ENCODE measurements at places on chromosomes 2 and 18. TPM values are rescaled to one million over a fixed set of nuclear protein-coding genes. Genes with fewer than 3 reads are reported as not detected.

Gene SOX11
- not detected for total RNA-seq

Gene GORASP2
- 114 TPM for total RNA-seq

Gene TUBB8B
- total RNA-seq = not detected

Gene PLCD4
- 0.63 TPM for total RNA-seq

Gene CCDC85A
- total RNA-seq = 36.5 TPM

Gene AP1S3
- total RNA-seq = 5.7 TPM

Gene DUSP2
- total RNA-seq = 20.2 TPM

Gene DCDC2C
- total RNA-seq = not detected

Gene C2orf80
- total RNA-seq = not detected

Gene TRIM54
- total RNA-seq = not detected

Gene ALPI
- not detected for total RNA-seq

Gene RFTN2
- total RNA-seq = 0.26 TPM

Gene DSG4
- not detected for total RNA-seq

Gene CNRIP1
- 33.6 TPM for total RNA-seq

Gene GKN2
- not detected for total RNA-seq

Gene NTSR2
- total RNA-seq = not detected

Gene CCL20
- not detected for total RNA-seq

Gene MAP4K3
- total RNA-seq = 31.3 TPM

Gene WDR12
- 54.8 TPM for total RNA-seq

Gene GCKR
- total RNA-seq = not detected

Gene LOXL3
- 75.7 TPM for total RNA-seq

Gene UGT1A10
- not detected for total RNA-seq

Gene AQP12A
- total RNA-seq = not detected

Gene ADNP2
- total RNA-seq = 9.4 TPM

Gene CRYGC
- total RNA-seq = not detected

Gene SMYD1
- total RNA-seq = not detected

Gene DES
- total RNA-seq = 0.12 TPM

Gene GPC1
- 342 TPM for total RNA-seq

Gene DSC2
- total RNA-seq = not detected

Gene RAB17
- total RNA-seq = 0.13 TPM

Gene SLC14A1
- total RNA-seq = 0.77 TPM

Gene ITPRIPL1
- 0.90 TPM for total RNA-seq

Gene EDAR
- not detected for total RNA-seq

Gene RNF152
- 69.8 TPM for total RNA-seq

Gene ACKR3
- not detected for total RNA-seq

Gene MC2R
- not detected for total RNA-seq

All from HFFc6 (cell line).